ENCODE measurements at places on chromosomes 5 and 9.

GRCh38 chr9:34990908-34991606 is 1.5 kb downstream of the DNAJB5 start:
- DNase-seq = no peak

GRCh38 chr9:132944294-132945185 is at the start of gene TSC1:
TSS of gene TSC1 (minus strand) at chr9:132944616. CDS start at chr9:132928872, 15,744 bp downstream.
- peak; percentile 83 for DNase-seq

DNA sequence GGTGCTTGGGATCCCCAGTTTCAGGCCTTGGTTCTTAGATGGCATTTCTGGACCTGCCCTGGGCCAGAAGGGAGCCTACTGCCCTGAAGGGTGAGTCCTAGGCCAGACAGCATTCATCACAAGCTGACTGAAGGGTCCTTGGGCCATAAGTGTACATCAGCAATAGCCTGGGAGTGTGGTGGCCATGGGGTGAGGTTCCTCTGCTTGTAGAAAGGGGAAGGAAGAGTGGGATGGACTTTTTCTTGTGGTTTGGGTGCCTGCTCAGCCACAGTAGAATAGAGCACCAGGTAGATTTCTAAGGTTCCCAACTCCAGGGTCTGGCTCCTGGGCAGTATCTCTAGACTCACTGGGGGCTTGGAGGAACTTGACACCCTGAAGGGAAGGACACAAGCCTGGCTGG is 95.2 kb upstream of the PHF24 start:
- DNase-seq = no peak

- no peak for DNase-seq
Observed at GRCh38 chr9:13899924-13900323, 414.0 kb downstream of the NFIB start.

GRCh38 chr5:128436749-128437188 is 101.3 kb downstream of the FBN2 start:
- DNase-seq = no peak

DNA sequence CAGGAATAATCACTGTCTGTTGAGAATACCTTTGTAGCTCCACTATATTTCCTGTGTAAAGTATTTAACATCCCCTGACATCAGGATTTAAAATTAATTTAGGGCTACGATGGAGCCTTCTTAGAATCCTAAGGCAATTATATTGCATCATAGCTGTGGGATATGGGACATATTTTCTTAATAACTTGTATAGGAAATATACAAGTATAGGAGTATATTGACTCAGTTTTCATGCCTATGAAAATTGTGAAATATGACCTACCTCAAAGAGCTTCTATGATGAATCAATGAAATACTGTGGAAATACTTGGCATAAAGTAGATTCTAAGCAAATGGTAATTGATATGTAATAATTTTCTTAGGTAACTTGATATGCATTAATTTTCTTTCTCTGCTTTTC is 221.0 kb upstream of the KLF4 start:
- no peak for DNase-seq
